Erythroblast (primary cell): ENCODE measurements at places on chromosomes 1 and 21.

- peak; percentile 69 for DNase-seq
These were observed 771 bp downstream of the ABCD3 start for GRCh38 chr1:94418664-94419655.

GRCh38 chr1:204792354-204792692, 78.3 kb upstream of the NFASC start:
- no peak for DNase-seq

- no peak for DNase-seq
These were observed 67.6 kb downstream of the PKN2 start for GRCh38 chr1:88751714-88752113.

- DNase-seq, result no peak
These were observed 39.9 kb upstream of the TENT5B start for GRCh38 chr1:27052527-27052926.

- DNase-seq, result no peak
These were observed 51.0 kb upstream of the ASPM start for GRCh38 chr1:197197430-197197997.

DNA sequence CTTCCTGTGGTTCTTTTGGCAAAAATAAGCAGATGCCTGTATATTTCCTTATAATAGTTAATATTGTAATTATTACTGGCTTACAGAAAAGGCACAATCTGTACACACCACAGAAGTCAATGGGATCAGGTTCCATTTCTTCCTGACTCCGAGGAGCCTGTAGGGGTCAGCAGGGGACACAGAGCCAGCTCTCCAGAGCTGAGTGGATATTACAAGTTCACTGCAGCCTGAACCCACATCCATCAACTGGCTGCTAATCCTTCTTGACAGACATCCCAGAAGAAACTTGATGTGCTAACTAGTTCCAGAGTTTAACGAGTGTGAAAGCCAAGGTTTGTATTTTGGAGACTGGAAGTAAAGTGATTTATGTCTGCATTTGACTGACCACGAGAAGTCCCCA, 203.8 kb downstream of the LMX1A start:
- no peak for DNase-seq

- no peak for DNase-seq
These were observed 25.5 kb upstream of the GJA5 start for GRCh38 chr1:147785794-147786506.

DNA sequence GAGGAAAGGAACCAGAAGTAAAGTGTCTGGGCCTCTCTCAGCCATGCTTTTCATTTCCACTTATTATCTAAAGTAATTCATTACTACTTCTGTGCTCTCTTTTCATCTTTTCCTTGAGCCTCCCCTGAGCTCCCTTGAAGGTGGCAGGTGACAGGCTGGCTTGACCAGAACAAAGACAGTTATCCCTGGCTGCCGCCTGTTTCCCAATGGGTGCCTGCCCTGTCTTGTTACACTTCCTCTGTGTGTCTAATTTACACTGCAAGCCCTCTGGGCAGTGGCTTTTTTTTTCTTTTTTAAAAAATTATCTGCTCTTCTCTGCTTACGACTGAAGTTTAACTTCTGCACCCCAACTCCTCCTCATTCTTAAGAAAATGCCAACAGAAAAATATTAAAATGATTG, 113.4 kb downstream of the NGF start:
- no peak for DNase-seq

- DNase-seq, result no peak
These were observed 6.7 kb upstream of the PTPN14 start for GRCh38 chr1:214557952-214558735.

- peak; percentile 96 for DNase-seq
These were observed 59.9 kb downstream of the PLXNA2 start for GRCh38 chr1:208183977-208184911.

- no peak for DNase-seq
These were observed 9.3 kb downstream of the PSMG1 start for GRCh38 chr21:39173716-39174680.

- no peak for DNase-seq
These were observed 30.5 kb upstream of the FGGY start for GRCh38 chr1:59266180-59266926.

- DNase-seq, result no peak
These were observed 120.5 kb upstream of the WNT4 start for GRCh38 chr1:22263359-22263758.

DNA sequence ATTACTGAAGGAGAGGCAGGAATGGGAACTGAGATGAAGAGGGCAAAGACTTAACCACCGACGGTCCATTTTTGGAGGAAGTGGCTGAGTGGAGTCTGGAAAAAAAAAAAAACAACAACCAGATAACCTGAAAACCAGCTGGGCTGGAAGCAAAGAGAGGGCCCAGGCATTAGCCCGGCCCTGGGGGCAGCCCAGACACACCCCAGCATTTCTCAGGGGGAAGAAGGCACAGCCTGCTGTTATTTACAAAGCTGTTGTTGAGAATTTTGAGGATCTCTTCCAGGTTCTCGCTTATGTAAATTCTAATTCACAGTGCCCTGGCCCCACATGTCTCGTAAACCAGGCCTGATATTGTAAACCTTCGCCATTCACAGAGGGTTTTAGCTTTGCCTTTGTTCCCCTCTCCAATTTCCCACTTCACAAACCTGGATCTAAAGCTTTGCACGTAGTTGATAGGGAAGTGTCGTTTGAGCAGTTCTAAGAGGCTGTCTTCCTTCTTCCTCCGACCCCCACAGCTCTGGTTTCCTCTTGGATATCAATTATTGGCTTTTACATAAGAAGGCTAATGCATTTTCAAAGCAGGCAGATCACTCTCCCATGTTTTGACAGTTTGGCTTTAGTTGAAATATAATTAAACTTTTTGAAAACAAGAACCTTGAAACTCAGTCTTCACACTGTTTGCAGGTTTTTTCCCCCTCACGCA, 161.8 kb upstream of the IRF2BP2 start:
- DNase-seq, result peak; percentile 67

- DNase-seq, result no peak
These were observed 31.2 kb upstream of the F3 start for GRCh38 chr1:94572780-94573179.

- DNase-seq, result no peak
These were observed 26.1 kb downstream of the IQGAP3 start for GRCh38 chr1:156546267-156546666.

DNA sequence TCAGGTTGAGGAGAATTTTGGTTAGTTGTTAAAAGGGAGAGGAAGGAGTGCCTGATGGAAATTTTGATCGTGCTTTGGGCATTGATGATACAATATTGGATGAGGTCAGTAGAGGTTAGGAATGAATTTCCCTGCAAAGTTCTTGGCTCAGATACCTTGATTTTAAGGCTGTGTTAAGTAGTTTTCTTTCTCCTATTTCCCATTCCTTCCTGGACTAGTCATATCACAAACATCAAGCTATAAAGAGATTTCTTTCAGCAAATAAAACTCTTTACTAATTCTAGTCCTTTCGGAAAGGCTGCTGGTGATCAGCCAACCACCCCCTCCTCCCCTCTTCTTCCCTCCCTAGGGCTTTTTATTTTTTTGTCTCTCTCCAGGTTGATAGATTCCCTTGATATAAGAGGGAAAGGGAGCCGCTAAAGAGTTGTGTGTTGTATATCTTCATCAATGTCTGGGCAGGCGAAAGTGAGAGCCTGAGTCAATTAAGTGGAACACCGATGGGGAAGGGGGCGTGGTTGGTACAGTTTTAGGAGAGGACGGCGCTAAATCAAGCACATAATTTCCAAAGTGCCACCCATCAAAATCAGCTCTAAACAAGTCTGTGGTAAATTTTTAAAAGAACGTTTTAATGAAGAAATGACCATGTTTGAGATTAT, 100.1 kb upstream of the PLXNA2 start:
- no peak for DNase-seq

- DNase-seq, result no peak
These were observed 267.7 kb upstream of the USP25 start for GRCh38 chr21:15462092-15462491.

DNA sequence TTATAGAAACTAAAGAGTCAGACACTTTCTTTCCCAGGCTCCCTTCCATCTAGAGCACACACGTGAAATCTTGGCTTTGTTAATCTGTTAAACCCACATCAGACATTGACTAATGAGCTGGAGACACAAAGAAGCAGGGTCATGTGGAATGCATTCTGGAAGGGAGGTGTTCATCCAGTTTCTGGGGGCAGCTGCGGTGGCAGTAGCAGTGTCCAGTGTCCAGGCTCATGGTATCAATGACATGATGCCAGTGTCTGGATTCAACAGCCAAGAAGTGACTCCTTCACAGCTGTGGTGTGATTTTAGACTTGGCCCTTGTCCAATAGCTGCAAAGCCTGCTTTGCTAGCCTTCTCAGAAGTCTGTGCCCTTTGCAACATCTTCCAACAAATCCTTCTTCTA, 95.2 kb downstream of the NTPCR start:
- DNase-seq, result no peak

- no peak for DNase-seq
These were observed 371.3 kb downstream of the VAV3 start for GRCh38 chr1:107593501-107594209.

- peak; percentile 88 for DNase-seq
These were observed at the start of gene ZDHHC18 for GRCh38 chr1:26826261-26827105. ZDHHC18 (plus strand) TSS chr1:26826688; CDS start chr1:26826805, 117 bp downstream.

- no peak for DNase-seq
These were observed 208.7 kb downstream of the LMX1A start for GRCh38 chr1:165147799-165148198.

GRCh38 chr1:117312453-117313138, 54.7 kb upstream of the MAN1A2 start:
- DNase-seq, result peak; percentile 13

- no peak for DNase-seq
These were observed 8.5 kb upstream of the DMBX1 start for GRCh38 chr1:46480959-46481646.

DNA sequence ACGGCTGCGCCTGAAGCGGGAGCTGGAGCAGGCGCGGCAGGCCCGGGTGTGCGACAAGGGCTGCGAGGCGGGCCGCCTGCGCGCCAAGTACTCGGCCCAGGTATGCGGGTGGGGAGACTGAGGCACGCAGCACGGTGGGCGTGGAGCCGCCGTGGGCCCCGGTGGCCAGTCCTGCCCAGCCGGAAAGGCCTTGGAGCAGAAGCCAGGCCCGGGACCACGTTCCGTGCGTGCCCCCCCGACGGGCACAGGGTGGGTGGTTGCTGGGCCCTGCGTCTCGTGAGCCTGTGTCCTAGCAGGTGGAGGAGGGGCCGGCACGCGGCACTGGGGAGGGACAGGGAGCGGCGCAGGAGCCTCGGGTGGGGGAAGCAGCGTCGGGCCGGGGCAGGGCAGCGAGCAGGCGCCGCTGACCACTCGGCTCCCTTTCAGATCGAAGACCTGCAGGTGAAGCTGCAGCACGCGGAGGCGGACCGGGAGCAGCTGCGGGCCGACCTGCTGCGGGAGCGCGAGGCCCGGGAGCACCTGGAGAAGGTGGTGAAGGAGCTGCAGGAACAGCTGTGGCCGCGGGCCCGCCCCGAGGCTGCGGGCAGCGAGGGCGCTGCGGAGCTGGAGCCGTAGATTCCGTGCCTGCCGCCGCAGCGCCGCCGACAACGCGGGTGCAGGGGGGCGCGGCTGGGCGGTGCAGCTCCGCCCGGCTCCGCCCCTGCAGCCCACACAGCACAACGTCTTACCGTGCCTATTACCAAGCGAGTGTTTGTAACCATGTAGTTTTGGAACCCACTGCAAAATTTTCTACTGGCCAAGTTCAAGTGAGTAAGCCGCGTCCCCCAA, 78.2 kb downstream of the SKI start:
- DNase-seq, result no peak

GRCh38 chr21:36038701-36039497, 21.4 kb downstream of the SETD4 start:
- DNase-seq, result no peak

DNA sequence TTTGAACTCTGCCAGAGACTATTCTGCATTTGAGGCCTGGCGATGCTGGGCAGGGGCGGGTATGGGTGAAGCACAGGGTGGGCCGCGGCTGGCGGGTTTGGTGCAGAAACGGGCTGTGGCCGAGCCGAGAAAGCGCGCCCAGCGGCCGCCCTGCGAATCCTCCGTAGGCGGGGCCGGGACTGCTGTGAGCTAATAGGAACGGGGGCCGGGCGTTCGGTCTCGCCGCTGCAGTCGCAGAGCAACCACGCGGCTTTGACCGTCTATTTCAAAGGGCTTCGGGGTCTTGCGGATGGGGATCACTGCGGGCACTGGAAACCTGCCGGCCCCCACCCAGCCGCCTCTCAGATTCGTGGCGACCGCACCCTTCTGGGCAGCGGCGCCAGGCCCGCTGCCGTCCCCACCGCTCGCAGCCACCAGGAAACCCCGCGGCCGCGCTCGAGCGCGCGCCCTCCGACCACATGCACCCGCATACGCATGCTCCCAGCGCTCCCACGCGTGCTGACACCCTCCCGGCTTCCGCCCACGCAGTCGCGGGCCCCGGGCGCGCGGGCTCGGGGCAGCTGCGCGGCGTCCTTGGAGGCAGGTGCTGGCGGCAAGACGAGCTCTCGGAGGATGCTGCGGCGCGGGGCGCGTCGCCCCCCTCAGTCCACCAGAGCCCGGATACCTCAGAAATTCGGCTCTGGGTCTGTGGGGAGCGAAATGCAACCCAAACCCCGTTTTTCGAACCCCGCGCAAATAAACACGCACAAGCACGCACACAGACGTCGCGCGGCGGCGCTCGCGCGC, 32.6 kb downstream of the DNTTIP2 start:
- DNase-seq, result peak; percentile 87

DNA sequence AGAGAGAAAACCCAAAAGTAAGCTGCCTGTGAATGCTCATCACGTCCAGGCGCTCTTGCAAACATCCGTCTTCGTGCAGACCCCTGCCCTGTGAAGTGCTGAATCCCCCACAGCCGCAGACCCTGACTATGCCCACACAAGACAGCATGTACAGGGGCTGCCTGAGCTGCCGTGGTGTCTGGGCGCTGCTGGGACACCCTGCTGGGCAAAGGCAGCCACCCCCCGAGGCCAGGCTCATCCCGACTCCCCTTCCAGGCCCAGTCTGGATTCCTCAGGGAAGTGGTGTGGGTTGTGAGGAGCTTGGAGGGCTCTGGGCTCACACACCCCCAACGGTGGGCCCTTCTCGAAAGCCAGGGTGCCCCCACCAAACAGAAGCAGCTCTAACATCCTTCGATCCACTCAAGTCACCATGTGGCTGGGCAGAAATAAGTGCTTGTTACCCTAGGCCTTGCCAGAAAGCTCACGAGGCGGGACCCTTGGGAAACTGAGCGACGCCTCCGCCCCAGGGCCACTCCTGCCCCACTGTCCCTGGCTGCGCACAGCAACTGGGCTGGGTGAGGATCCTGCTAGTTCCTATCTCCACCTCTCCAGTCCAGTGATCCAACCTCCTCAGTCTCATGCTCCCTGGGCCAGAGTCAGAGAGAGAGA, 4.8 kb upstream of the WNT9A start:
- no peak for DNase-seq

- no peak for DNase-seq
These were observed 534 bp downstream of the KCNH1 start for GRCh38 chr1:211133393-211133835.

DNA sequence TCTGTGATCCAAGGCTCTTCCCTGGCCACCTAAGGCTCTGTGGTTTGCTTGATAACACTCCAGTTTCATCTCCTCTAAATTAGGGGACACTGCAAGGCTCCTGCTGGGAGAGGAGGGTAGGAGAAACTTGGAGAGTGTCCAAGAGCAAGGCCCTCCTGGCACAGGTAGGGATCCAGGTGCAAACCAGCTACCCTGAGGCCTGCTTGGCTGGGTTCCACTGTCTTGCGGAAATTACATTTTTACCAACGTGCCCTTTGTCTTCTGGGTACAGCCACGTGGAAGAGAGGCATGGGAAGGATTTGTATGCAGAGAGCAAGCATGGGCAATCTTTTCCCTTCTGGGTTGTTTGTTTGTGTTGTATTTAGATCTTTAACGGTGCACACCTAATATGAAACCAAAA, 132.5 kb downstream of the PRDM2 start:
- DNase-seq, result no peak
